ENCODE measurements at places on chromosomes 16 and 17. TPM values are rescaled to one million over a fixed set of nuclear protein-coding genes. Genes with fewer than 3 reads are reported as not detected.

The TP53TG3B gene
- 0.66 TPM for total RNA-seq

The SCIMP gene
- not detected for total RNA-seq

The SPN gene
- not detected for total RNA-seq

The WSCD1 gene
- 1.9 TPM for total RNA-seq

The HES7 gene
- total RNA-seq = 4.7 TPM

The ZNF785 gene
- not detected for total RNA-seq

The CCL7 gene
- not detected for total RNA-seq

The CHST5 gene
- 0.08 TPM for total RNA-seq

The OTOP3 gene
- not detected for total RNA-seq

The EDC4 gene
- total RNA-seq = 69.7 TPM

The FGF11 gene
- total RNA-seq = 1.0 TPM

The SDF2 gene
- total RNA-seq = 67.9 TPM

The TEKT5 gene
- not detected for total RNA-seq

The UMOD gene
- total RNA-seq = not detected

The PITPNC1 gene
- 19.9 TPM for total RNA-seq

The ZNF629 gene
- total RNA-seq = 17.8 TPM

The CLEC18A gene
- 0.31 TPM for total RNA-seq

The IL17C gene
- total RNA-seq = not detected

The DNAI2 gene
- total RNA-seq = not detected

The MT4 gene
- total RNA-seq = not detected

The ZP2 gene
- total RNA-seq = not detected

The KRT32 gene
- not detected for total RNA-seq

The DRC3 gene
- total RNA-seq = 2.4 TPM

The LRRC75A gene
- 1.3 TPM for total RNA-seq

The DGKE gene
- total RNA-seq = 4.9 TPM

The KRT12 gene
- not detected for total RNA-seq

The BRD7 gene
- 61.1 TPM for total RNA-seq

The KRTAP3-1 gene
- not detected for total RNA-seq

The TMEM107 gene
- 22.6 TPM for total RNA-seq

The RNF43 gene
- total RNA-seq = 0.38 TPM

The KCNJ12 gene
- total RNA-seq = 1.4 TPM

The TAT gene
- not detected for total RNA-seq

The WWP2 gene
- 21.0 TPM for total RNA-seq

The CNEP1R1 gene
- total RNA-seq = 23.6 TPM

The NOXO1 gene
- not detected for total RNA-seq

The C16orf96 gene
- 0.04 TPM for total RNA-seq

The WFIKKN1 gene
- total RNA-seq = not detected

Data from A549 treated with ZK216348 at 1 μM for 4 hours (cell line).